ENCODE measurements at places on chromosomes 3 and 15.

DNA sequence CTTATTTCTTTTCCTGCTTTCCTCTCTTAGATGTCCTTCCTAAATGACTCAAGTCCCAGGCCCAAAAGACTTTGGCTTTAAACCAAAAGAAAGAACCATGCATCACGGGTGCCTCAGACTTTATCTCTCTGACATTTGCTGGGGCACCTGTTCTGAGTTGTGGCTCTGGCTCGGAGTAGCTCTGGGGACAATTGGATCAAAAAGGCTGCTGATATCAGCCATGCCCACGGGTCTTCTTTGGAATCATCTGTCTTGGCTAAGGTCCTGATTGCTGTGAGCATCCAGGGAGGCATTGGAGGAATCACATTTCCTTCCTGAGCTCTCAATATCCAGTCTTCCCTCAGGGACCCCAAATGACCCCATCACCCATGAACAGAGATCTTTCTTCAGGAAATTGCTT is 59.9 kb downstream of the CLSTN2 start:
- no peak for DNase-seq

DNA sequence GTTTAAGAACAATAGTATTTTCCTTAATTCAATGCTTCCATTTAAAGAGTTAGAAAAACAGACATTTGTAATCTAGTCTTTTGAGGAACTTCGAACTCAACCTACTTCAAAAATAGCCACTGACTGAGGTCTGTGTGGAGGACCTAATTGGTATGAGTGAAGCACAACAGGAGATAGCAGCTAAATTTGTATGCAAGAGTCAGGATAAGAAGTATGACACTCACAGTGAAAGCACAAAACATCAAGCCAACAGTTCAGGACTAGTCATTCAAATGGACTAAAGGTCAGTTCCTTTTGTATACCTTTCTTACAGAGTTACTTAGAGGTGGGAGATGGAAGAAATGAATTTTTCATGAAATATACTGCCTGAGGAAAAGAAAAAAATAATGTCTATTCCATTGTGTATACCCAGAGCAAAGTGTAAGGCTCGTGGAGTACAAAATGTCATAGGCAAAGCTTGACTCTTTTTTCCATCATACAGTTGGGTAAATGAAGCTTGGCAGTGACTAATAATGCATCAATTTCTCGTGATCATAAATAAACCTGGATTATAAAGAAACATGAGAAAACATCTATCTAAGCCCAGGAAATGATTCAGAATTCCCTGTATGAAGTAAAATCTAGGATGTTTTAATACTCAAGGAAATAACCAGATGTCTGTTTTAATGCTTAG is 1005.2 kb upstream of the CADM2 start:
- DNase-seq: no peak

- DNase-seq: no peak
Measured at GRCh38 chr3:32998631-32999451, 47.4 kb downstream of the CCR4 start.

- DNase-seq: no peak
Measured at GRCh38 chr15:40106203-40107161, 2.2 kb downstream of the BMF start.

DNA sequence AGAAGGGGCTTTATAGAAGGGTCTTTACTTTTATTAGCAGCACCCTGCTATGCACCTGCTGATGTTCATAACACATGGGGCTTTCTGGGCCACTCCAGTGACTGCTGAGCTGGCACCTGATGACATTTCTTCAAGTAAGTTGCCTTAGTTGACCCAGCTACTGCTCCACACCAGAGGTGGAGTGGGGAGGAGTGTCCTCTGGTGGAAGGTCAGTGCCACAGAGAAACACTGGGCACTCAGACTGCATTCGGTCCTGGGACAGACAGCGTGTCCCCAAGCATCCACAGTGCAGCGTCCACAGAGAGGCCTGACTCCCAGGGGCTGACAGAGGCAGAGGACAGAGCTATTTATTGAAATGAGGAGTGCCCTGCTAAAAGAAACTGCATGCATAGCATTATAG is 74.9 kb upstream of the NSMCE3 start:
- DNase-seq: no peak

- DNase-seq: no peak
Measured at GRCh38 chr3:24258260-24258659, 236.4 kb downstream of the THRB start.

DNA sequence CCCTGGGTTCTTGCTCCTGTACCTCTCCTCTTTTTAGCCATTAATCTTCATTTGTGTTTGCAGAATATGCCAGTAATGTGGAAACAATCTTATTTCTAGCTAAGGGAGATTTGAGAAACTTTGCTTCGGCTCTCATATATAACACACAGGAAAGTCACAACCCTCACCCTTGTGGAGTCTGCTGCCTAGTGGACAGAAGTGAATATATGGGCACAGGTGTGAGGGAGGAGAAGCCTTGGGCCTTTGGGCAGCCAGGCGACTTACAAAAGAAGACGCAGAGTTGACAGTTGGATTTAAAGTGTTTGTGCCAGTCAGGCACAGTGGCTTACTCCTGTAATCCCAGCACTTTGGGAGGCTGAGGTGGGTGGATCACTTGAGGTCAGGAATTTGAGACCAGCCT is 181.8 kb upstream of the TBL1XR1 start:
- DNase-seq: no peak
